Stimulated activated CD4-positive, alpha-beta T cell treated with anti-CD3 and anti-CD28 coated beads, Interleukin-15, amount 100 ng/mL, for 48 hours (primary cell): ENCODE measurements at places on chromosomes 7 and 10.

DNA sequence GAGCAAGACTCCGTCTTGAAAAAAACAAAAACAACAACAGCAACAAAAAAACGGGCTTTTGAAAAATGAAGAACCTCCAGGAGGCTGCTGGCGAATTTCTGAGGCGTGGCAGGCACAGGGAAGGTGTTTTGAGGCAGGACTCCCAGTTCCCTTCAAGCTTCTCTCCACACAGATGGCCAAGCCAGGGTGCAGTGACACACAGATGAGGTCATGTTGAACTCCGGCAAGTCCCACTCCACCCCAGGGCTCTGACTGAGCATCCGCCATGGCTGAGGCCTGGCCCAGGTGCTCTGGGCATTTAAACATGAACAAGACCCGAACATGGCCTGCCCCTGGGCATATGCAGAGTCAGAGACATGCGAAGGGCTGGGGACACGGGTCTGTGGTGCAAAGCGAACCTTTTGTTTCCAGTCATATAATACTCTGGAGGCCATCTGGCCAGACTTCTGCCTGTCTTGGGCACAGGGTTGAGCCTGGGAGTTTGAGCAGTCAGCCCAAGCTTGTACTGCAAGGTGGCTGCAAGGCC is 514.6 kb upstream of the FOXK1 start:
- DNase-seq, result no peak

DNA sequence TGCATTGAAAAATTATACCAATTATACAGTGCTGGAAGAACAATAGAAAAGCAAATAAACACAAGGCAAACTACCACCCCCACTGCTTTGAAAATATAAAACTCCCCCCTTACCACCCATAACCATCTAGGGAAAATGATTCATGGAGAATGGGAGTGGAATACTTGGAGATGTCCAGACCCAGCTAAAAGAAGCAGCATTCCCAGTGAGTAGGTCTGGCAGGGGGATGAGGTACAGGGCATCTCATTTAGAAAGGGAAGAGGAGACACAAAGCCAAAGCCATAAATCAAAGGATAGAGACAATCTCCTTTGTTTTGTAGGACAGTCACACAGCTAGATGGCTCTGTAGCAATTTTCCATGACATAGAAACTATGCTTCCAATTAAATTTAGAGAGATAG is 36.0 kb upstream of the DGKI start:
- DNase-seq, result no peak

GRCh38 chr10:3747248-3747960 is 37.6 kb downstream of the KLF6 start:
- DNase-seq, result no peak

DNA sequence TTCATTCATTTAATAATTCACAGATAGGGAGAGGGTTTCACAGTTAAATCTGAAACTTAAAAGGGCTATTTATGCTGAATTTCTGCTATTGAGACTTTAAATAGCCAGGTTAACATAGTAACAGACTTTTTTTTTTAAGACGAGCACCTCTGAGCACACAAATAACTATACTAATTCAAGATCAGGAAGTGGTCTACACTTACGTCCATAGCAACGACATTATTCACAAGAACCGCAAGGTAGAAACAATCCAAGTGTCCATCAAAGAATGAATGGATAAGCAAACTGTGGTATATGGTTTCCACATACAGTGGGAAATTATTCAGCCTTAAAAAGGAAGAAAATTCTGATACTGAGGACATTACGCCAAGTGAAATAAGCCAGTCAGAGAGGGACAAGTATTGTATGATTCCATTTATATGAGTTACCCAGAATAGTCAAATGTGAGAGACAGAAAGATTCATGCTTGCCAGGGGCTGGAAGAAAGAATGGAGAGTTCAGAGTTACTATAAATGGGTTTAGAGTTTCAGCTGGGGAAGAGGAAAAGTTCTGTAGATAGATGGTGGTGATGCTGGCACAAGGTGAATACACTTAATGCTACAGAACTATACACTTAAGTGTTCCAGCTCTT is 140.3 kb upstream of the LAMB4 start:
- DNase-seq, result no peak

- DNase-seq, result no peak
These were observed 578 bp downstream of the CACUL1 start for GRCh38 chr10:118754229-118754555.

GRCh38 chr10:103281753-103282152 is 4.8 kb downstream of the INA start:
- no peak for DNase-seq

- DNase-seq, result no peak
These were observed 31.9 kb downstream of the ZEB1 start for GRCh38 chr10:31350891-31351290.

DNA sequence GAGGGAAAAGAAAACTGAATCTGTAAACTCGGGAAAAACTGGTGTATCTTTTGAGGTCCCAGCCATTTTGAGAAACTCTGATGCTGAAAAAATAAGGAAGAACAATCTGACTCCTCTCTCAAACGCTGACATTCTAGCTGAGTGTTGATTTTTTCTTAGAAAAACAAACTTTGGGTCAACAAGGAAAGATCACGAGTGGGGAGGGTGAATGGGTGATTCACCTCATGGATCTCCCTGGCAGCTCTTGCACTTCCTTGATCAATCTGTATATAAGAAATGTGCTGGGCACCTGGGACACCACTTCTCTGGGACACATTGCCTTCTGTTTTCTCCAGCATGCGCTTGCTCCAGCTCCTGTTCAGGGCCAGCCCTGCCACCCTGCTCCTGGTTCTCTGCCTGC is at the start of gene PIP:
Gene PIP, plus strand, starts transcription at position 297 of the 400 bp plus-strand sequence. Its CDS starts 40 bp downstream, at position 337.
- no peak for DNase-seq

- DNase-seq, result peak; percentile 1
These were observed 668 bp downstream of the GPR37 start for GRCh38 chr7:124764847-124765400.

DNA sequence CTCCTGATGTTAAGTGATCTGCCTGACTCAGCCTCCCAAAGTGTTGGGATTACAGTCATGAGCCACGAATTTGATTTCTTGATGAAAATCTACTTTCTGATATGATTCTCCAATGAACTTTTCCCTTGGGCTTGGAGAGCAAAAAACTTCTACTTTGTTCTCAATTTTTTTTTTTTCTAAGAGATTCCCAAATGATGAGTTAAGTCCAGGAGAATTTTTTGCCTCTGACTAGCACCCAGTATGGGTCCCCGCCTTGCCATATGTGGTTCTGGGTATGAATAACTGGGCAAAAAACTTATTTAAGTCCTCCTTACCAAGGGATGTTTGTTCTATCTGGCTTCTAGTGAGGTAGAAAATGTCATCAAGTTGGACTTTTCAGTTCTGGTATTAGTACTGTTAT is 147.9 kb upstream of the LYZL1 start:
- no peak for DNase-seq
